ENCODE measurements at places on chromosomes 16 and 17.

DNA sequence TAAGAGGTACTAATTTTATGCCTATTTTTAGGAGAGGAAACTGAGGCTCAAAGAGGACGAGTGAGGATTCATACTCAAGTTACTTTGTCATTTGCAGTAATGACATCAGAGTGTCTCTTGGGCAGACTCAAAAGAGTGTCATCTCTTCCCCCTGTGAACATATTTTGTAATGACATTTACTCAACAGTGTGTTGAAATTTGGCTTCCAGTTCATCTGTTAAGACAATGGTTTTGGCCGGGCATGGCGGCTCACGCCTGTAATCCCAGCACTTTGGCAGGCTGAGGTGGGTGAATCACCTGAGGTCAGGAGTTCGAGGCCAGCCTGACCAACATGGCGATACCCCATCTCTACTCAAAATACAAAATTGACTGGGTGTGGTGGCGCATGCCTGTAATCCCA is 28.9 kb downstream of the WFDC1 start:
- DNase-seq, result no peak

DNA sequence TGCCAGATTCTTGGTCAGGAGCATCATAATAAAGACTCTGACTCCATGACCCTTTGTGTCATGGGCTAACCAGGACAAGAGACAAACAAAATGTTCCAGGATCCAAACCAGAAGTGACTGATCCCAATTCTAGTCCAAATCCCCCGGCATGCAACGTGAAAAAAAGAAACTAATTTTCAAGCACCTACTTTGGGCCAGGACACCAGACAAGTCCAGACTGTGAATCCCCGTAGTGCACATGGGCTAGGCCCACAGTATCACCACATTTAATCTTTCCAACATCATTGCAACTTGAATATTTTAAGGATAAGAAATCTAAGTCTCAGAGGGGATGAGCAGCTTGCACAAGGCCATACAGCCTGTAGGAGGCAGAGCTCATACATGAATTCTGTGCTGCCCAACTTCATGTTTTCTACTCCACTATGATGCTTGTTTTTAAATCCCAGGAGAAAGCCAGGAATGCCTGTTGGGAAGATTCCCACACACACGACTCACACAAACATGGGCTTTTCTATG is 365.7 kb downstream of the NPIPA8 start:
- no peak for DNase-seq

- no peak for DNase-seq
Observed at GRCh38 chr16:86256995-86257394, 253.3 kb upstream of the FOXF1 start.

GRCh38 chr17:10156599-10156947 is 41.8 kb downstream of the GAS7 start:
- DNase-seq, result no peak

DNA sequence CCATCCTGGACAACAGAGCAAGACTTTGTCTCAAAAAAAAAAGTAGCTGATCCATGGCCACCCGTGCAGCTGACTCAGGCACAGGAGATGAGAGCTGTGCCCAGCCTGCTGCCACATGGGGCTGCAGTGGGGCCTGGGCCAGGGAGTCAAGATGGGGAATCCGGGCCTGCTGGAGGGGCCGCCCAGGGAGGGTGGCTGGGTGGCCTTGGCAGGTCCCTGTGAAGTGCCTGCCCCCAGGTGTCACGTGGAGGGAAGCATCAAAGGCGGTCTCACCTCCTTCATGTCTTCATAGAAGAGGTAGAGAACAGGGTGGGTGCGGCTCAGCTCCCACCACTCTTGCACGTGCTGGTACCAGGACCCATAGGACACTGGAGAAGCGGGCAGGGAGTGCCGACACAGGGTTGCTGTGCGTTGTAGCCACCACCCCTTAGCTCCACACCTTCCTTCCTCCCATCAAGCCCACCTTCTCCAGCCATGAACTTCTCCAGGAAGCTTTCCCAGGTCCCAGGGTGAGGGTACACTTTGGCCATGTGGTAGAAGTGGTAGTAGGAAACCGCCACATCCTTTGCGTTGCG is 3.8 kb downstream of the SULT1A2 start:
- DNase-seq, result no peak

- DNase-seq, result no peak
Observed at GRCh38 chr17:16495561-16495960, 3.6 kb upstream of the LRRC75A start.

DNA sequence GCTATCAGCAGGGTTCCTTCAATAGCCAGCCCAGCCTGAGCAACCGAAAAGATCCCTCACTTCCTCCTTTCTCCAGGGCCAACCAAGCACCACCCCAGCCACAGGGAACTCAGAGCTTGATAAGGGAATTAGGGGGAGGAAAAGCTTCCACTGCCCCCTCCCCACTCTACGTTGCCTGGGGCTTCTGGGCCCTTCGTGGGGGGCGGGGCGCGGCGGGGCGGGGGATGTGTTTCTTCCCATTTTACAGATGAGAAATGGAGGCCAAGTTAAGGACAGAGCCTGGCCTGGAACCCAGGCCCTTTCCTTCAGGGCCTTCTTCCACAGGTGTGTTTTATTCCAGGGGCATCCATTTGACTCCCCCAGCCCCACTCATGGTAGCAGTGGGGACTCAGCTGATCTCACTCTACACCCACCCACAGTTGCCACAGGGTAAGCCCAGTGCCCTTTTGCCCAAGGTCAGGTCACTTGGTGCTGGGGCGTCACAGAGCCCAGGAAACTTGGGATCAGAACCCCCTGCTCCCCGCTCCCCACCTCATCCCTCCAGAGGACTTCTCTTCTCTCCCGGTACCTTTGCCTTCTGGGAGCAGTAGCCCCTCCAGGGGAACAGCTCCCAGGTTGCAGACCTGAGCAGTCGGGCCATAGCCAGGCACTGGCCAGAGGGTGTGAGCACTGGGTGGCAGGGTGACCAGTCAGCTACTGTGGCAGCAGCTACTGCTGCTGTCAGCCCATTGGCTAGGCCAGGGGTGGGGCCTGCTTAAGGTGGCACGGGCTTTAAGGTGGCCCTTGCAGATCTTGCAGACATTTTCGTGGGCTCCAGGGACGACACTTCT is at the start of gene LDHD:
Gene LDHD, minus strand, starts transcription at position 700 of the 830 bp plus-strand sequence. Its CDS starts 60 bp downstream, at position 640.
- no peak for DNase-seq

DNA sequence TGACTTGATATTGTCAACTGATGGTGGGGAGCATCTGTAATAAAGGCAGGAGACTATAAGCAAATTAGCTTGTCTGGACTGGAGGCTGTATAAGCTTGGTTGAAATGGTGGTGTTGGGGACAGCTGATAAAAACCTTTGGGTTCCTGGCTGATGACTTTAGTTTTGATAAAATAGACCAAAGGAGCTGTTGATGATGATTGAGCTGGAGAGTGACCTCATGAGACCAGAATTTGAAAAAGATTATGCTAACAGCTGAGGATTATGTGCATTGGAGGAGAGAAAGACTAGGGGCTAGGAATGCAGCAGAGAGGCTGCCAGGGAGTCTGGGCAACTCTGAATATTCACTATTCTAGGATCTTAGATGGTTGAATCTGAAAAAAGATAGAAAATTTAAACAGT is 8.7 kb upstream of the CDC27 start:
- DNase-seq, result no peak

DNA sequence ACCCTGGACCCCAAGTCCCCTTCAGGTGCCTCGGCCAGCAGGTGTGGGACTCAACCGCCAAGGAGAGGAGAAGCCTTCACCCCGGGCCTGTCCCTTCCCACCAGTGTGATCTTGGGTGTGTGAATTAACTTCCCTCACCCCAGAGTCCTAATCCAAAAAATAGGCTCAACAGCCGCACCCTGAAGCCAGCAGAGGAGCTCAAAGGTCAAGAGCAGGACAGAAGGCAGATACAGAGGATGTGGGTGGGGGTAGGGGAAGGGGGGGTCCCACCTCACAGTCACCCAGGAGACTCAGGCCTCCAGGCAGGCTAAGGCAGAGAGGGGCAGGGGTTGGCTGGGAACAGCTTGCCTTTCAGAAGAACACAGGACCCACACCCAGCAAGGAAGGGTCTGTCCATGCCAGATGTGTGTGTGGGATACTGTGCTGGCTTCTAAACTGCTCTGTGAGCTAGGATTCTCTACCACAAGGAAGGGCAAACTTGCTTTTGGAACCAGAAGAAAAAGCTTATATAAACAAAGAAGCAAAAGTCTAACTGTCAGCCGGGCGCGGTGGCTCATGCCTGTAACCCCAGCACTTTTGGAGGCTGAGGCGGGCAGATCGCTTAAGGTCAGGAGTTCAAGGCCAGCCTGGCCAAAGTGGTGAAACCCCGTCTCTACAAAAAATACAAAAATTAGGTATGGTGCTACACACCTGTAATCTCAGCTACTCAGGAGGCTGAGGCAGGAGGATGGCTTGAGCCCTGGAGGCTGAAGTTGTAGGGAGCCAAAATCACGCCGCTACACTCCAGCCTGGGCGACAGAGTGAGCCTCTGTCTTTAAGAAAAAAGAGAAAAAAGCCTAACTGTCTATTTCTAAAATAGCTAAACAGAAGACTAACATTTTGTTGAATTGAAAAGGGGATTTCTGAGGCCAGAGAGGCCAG is 4.6 kb downstream of the PIEZO1 start:
- no peak for DNase-seq

GRCh38 chr16:67673712-67674580 is 7.3 kb downstream of the C16orf86 start:
- DNase-seq, result no peak

DNA sequence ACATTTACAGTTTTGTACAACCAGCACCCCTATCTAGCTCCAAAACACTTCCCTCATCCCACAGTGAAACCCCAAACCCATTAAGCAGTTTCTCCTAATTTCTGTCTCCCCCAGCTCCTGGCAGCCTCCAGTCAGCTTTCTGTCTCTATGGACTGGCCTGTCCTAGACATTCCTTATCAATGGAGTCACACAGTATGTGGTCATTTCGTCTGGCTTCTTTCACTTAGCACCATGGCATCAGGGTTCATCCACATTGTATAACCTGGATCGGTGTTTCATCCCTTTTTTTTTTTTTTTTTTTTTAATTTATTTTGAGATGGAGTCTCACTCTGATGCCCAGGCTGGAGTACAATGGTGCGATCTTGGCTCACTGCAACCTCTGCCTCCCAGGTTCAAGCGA is 68.5 kb downstream of the ZDHHC7 start:
- DNase-seq, result no peak

GRCh38 chr17:48565022-48565554 is 13.1 kb downstream of the HOXB4 start:
- no peak for DNase-seq

- DNase-seq, result no peak
Observed at GRCh38 chr16:85046472-85046916, 18.9 kb downstream of the KIAA0513 start.

GRCh38 chr16:67040906-67041305 is 12.0 kb downstream of the CBFB start:
- no peak for DNase-seq

- DNase-seq, result no peak
Observed at GRCh38 chr16:87700406-87701077, 65.2 kb downstream of the KLHDC4 start.

DNA sequence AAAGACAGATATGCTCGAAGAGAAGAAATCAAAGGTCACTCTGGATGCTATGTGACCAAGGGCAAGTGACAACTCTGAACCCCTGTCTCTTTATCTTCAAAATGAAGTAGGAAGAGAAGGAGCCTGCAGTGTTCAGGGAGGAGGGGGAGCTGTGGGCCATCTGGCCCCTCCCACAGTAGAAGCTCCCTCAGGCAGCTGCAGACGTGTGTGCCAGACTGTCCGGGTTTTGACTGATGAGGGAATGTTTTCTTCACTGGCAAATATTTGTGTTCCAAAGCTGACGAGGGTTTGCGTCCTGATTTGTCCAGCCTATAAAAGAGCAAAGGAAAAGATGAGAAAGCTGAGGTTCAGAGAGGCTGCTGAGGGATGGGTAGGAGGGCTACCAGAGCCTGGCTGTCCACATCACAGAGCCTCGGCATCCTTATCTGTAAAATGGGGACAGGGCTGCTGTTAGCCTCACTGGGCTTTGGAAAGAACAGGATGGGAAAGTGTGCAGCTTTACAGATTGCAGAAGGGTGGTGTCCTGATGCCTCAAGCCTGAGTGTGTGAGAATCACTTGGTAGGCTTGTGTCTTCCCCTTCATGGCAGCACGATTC is 1.8 kb upstream of the GINS2 start:
- no peak for DNase-seq

GRCh38 chr17:67216578-67217320 is 28.2 kb downstream of the HELZ start:
- no peak for DNase-seq

DNA sequence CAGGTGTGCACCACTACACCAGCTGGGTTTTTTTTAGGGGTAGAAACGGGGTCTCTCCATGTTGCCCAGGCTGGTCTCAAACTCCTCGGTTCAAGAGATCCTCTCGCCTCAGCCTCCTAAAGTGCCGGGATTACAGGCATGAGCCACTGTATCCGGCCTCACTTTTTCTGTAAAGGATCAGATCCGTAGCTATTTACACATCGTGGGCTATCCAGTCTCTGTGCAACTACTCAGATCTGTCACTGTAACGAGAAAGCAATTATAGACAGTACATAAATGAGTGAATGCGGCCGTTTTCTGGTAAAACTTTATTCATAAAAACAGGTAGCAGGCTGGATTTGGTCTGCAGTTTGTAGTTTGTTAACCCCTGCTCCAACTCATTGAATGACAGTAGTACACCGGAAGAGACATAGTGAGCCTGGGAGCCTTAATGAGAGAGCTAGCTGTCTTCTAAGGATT is 44.5 kb downstream of the VMP1 start:
- DNase-seq, result no peak

GRCh38 chr16:76276745-76277438 is at the start of gene CNTNAP4:
Gene CNTNAP4 (plus strand): TSS chr16:76277401. CDS start chr16:76277663, 262 bp downstream.
- no peak for DNase-seq

DNA sequence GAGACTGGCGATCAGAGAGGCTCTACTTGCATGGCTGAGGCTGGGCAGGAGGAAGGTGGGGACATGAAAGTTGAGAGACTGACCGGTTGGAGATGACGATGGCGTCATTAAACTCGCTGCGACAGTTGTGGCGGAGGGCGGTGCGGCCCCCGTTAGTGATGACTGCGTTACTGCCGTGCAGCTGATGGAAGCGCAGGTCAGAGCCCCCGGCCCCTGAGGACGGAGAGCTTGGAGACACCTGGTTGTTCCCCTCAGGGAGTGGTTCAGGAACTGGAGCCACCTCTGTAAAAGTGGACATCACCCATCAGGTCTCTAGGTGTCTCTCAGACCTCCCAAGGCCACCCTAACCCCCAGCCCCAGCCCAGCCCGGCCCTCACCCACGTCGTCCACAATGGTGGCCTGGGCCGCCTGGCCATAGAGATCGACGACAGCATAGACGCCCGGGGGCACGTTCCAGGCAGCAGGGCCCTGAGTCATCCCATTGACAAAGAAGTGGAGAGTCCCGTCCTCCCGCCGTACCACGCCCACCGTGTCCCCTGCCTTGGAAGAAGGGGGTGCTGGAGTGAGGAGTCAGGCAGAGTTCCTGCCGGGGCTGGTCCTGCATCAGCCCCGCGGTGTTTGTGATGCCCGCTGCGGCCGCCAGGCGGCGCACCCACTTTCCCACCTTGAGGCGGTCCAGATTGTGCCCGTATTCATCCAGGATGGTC is 5.3 kb downstream of the NEURL4 start:
- DNase-seq, result peak; percentile 50

DNA sequence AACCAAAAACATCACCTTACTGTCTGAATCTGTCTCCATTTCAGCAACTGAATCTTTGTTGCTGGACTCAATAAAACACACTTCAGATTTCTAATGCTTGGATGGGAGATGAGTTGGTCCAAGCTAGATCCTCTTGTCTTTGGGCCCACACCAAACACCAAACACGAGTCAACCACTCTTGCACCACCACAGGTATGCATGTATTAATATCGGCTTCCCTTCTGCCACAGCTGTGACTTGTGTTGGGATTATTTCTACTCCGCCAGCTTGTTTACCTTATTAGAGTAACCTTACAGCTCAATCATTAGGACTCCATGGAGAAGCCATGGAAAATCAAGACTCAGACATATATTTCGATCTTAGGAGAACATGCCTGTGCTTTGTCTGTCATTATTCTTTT is 49.9 kb downstream of the XYLT1 start:
- no peak for DNase-seq
